AG04449 (cell line): ENCODE measurements at places on chromosomes 5 and 9.

GRCh38 chr5:137438932-137439331 lies 60.2 kb downstream of the SPOCK1 start:
- DNase-seq, result no peak

DNA sequence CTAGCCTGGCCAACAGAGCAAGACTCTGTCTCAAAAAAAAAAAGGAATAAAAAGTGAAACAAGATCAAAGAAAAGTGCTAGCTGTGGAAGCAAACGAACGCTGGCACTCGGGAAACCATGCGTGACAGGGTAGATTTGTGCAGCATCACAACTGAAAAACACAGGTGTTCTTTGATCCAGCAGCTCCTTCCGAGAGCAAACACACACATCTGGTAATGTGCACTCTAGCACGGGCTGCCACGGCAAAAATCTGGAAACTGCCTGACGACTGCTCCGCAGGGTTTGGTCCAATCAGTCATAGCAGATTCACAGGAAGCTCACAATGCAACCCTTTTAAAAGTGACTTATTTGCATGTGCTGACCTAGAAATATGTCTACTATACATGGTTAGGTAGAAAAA lies 80.0 kb downstream of the SYK start:
- no peak for DNase-seq

DNA sequence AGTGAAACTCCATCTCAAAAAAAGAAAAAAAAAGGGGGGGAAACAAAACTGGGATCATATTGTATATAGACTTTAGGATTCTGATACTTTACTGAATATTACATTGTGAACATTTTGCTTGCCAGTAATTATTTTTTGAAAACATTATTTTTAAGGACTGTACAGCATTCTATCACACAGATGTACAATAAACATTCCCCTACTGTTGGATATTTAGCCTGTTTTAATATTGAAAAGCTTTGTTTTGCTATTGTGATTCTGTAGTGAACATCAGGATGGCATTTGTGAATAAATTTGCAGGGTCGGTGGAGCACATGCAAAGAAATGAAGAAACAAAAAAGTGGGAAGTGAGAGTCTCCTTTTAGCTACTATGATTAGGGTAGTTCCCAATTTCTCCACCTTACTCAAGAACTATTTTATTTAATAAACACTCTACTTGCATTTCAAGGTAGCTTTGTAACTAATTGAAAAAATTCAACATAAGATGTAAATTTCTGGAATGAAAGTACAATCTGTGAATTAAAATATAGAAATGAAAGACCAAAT lies 18.7 kb downstream of the RASGRF2 start:
- no peak for DNase-seq

DNA sequence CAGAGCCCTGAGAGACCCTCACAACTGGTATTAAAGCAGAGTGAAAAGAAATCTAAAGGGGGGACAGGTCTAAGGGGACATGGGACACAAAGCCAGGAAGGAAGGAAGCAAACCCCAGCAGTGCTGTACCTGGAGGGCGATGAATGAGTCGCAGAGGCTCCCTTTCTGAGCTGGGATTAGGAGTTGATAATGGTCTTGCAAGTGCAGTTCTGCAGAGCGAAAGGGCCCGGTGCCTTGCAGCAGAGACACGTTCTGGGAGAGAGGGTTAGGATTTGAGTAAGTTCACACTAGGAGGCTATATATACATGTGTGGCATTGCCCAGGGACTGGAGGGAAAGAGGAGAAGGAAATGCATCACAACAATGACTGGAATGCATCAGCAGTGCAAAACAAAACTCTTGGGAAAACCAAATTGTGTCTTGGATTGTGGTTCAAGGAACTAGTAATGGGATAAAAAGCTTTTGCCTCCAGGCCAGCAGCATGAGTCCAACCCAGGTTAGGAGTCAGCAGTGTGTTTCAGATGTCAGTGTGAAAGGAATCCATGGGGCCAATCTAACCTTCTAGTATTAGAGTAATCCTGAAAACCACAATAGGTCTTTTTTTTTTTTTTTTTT lies 38.8 kb upstream of the LIFR start:
- peak; percentile 88 for DNase-seq

- no peak for DNase-seq
Observed at GRCh38 chr5:197892-198489, 6.7 kb downstream of the LRRC14B start.

GRCh38 chr5:14475045-14475444 lies 106.5 kb upstream of the OTULINL start:
- DNase-seq, result no peak

GRCh38 chr5:10253390-10253789 lies 3.3 kb downstream of the CCT5 start:
- no peak for DNase-seq

GRCh38 chr5:66002415-66002814 lies 76.0 kb downstream of the ERBIN start:
- no peak for DNase-seq
